Activated T-helper 9 cell treated with anti-CD3 and anti-CD28 coated beads, Interleukin-2, amount 50 U/mL, for 16 hours (primary cell): ENCODE measurements at places on chromosomes 6 and 20.

GRCh38 chr20:40753472-40753871, 64.4 kb upstream of the MAFB start:
- DNase-seq: no peak

- no peak for DNase-seq
These were observed 156.1 kb upstream of the CITED2 start for GRCh38 chr6:139530561-139530960.

DNA sequence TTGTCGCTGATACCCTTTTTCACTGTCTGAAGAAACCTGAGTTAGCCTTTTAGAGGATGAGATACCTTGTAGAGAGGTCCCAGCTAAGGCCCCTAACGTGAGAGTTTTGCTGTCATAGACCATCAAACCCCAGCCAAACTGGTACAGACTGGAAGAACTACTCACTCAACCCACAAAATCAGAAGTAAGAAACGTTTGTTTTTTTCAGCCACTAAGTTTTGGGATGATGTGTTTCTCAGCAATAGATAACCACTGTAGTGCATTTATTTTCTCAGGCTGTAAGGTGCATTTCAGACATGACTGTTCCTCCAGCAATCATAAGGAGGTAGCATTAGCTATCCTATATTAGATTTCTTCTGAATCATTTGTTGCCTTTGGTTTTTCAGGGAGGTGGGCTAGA, 407.3 kb upstream of the FLRT3 start:
- DNase-seq: no peak

DNA sequence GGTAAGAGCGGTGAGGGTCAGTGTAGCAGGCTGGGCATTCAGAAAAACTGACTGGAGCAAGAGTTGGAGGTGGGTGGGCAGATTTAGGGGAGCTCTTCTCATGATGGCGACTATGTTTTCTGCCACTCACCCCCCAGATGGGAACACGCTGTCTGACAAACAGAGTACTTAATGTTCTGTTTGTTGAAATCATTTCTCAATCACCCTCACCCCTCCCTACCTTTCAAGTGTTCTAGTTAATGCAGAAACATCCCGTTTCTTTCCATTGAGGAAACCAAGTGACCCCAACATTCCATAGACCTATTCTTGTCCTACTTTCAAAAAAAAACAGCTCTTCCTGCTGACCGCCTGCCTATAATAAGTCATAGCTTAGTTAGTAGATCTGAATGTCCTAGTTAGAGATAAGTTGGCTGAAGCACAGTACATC, 132.5 kb upstream of the NEDD9 start:
- DNase-seq: no peak

GRCh38 chr6:1031720-1032119, 280.2 kb upstream of the FOXQ1 start:
- DNase-seq: no peak

GRCh38 chr6:30618270-30618797, 694 bp downstream of the MRPS18B start:
- DNase-seq: no peak

DNA sequence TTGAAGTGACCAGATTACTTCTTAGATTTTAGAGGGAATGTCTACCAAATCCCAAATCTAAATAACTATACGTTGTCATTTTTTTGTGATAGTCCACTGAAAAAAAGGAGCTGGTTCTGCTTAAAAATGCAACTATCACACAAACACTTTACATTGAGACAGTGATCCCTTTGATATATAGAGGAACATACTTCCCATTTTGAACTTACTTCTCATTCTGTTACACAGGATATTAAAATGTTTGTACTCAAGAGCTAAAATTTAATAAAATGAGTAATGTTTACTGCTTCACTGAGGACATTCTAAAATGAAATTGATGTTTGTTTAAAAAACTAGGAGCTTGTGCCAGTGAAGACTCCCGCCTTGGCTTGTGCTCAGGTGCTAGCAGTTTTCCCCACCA, 174.1 kb downstream of the CARMIL1 start:
- no peak for DNase-seq

- no peak for DNase-seq
These were observed 22.0 kb downstream of the KIF13A start for GRCh38 chr6:17965397-17965796.

GRCh38 chr6:169096388-169096787, 157.3 kb downstream of the THBS2 start:
- DNase-seq: no peak

DNA sequence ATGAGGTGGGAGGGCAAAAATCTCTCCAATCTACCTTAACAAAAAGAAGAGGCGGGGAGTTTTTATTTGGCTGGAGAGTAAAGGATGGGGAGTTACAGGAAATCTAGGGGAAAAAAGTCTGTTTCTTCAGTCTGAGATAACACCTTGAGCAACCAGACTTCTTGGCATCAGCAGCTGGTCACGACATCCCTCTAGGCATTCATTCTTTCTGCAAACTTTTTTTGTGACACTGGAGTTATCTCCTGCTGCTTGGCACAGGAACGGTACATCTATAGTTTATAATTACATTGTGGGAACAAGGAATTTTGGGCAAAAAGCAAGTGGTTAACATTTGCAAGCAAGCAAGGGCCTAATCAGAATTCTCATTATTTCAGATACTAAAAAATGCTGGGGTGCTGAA, 50.6 kb upstream of the IFNGR1 start:
- no peak for DNase-seq

DNA sequence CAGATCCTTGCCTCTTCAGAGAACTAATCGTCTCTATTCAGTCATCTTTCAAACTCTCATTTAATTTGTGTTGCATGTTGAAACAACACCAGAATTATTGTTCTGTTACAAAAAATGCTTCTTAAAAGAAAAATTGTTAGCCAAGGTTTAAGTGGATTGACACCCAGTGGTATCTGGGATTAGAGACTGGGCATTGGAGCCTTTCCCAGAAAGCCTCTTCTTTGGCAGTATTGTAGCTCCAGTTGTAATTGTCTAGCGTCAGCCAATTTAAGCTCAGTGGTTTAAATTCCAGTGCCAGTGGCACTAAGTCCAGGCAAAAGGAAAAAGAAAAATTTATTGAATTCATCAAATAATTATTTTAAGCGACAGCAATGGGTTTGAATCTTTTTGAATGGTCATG, 801 bp downstream of the CCDC28A start:
- no peak for DNase-seq

DNA sequence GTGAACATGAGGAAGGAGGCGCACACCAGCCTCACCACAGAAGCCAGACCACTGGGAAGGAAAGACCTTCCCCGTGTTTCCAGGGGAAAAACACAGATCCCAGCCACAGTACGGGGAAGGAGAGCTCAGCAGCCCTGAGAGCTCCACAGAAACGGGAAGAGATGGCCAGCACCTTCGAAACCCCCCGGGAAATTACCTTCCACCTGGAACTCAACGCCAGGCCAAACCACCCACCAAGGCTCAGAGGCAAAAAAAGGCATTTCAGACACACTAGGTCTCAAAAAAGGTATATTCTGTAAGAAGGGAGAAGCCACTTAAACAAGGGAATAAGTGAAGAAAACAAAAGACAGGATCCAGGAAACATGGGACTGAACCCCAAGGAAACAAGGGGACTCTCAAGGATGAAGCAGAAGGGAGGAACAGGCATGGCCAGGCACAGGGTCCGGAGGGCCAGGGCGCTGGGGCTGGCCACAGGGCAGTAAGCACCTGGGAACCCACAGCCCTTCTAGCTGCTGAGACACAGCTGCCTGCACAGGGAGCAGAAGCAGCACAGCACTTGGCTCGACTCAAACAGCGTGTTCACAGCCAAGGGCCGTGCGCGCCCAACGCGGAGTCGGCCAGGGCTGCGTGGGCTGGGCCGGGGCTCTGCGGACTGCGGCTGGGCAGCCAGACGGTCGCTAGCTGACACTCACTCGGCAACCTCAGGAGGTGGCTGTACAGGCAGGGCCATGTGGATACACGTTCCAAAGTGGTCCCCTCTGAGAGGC, 44.6 kb downstream of the TAF4 start:
- DNase-seq: no peak
